ENCODE measurements at places on chromosomes 3 and 15.

DNA sequence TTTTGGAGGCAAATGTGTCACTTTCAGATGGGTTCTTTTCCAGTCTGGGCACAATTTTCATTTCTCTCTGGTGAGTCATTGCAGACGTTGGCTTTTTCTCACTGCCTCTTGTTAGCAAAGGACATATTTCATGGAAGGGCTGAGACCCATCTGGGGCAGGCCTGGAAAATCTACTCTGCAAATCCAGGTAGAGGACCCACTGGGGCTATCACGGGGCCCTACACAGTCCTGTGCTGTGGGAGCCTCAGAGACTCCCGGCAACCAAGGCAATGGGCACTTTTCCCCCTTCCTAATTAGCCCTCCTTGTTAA is 58.0 kb downstream of the HRH1 start:
- DNase-seq, result no peak

DNA sequence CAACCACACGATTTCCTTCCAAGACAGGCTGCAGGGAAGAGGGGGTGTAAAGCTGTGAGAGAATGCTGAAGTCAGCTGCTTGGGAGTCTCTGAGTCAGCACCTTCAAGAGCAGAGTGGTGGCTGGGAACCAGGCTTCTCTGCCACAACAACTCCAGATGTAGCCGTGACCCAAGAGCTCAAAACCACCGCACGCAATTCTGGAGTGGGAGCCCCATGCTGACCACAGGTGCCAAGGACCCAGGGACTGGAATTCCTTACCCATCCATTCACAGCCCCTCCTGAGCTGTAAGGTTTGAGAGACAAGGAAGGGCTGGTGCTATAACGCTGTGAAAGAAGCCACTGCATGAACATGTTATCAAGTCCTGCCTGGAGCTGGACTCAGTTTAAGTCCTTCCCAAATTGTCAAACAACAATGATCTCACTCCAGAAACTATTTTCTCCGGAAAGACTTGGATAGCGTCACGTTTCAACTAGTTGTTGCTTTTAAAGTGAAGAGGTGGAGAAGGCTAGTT is 61.4 kb downstream of the UMPS start:
- DNase-seq, result no peak

DNA sequence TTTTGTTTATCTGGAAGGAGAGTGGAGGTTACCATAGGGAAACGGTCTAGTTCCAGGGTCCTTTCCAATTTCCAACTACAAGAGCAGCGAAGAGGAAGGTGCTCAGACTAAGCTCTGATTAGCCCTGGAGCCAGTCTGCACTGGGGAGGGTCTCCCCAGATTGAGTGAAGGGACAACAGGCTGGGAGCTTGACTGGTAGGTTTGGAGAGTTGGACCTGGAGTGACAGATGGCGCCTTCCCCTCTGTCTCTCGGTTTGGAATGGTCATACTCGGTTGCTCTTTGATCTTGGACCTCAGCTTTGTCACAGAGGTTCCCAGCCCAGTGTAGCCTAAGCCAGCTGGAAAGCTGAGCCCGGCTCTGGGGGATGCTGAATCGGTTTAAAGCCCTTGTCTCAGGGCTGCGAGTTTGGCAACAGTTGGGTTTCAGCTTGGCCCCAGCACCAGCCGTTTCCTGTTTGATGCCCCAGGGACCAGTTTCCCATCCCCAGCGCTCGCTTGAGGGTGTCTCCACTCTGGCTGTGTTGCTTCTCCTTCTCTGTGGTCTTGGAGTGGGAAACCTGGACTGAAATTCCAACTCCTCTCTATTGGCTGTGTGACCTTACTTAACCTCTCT is 53.1 kb upstream of the ULK4 start:
- no peak for DNase-seq

DNA sequence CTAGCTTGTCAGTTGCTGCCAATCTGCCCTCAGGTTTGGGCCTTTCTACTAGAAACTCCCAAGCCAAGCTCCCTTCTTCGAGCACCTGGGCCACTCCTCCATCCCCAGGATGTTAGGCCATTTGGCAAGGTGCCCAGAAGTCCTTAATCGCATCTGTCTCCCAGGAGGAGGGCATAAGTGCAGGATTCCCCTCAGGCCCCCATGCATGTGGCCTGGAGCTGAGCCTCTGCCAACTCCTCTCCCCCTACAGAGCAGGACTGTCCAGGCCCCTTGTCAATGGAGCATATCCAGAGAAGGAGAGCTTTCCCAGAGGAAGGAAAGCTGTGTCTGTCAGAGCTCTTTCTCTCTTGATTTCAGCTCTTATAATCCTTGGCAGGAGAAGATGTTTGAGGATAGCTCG is 182.6 kb upstream of the ROPN1 start:
- DNase-seq, result no peak

DNA sequence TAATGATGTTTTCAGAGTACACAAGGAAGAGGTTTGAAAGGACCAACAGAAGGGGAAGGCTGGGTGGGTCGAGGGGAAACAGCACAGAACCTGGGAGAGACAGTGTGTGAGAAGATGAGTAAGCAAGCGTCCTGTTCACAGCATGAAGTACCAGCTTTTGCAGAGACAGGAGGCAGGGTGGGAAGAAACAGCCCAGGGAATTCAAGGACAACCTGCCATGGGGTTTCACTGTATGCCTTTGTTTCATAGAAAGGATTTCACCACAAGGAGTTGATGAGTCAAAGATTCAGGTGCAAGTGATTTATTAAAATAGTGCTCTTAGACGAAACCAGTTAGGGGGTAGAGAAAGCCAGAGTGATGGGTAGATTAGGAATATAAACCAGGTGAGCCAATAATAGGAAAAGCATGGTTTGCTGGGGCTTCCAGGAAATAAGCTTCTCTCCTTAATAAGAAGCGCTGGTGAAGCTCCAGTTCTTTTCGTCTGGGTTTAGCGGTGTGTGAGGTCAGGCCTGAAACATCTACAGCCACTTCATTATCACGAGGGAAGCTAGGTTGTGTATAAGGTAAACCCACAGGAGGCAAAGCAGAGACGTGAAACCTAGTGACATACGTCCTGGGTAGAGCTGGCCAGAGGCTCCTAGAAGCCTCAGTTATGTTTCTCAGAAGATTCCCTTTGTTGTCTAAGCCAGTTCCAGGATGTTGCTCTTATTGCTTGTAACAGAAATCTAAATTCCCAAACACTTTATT is 3.9 kb downstream of the HHLA2 start:
- DNase-seq, result no peak

DNA sequence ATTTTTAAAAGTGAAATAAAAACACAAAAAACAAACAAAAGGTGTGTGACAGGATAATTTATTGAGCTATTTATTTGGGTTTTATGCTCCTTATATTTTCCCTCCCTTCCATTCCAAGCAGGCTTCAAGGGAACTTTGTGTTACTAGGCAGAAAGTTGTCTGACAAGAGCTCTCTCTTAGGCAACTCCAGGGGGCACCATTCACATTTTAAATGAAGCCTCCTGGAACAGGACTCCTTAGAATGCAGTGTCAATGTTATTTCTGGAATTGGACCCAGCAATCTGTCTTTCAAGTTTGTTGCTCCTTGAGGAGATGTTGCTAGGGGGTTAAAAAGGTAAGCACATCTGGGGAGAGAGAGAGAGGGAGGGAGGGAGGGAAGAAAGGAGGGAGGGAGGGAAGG is 5.4 kb upstream of the RFX7 start:
- no peak for DNase-seq

DNA sequence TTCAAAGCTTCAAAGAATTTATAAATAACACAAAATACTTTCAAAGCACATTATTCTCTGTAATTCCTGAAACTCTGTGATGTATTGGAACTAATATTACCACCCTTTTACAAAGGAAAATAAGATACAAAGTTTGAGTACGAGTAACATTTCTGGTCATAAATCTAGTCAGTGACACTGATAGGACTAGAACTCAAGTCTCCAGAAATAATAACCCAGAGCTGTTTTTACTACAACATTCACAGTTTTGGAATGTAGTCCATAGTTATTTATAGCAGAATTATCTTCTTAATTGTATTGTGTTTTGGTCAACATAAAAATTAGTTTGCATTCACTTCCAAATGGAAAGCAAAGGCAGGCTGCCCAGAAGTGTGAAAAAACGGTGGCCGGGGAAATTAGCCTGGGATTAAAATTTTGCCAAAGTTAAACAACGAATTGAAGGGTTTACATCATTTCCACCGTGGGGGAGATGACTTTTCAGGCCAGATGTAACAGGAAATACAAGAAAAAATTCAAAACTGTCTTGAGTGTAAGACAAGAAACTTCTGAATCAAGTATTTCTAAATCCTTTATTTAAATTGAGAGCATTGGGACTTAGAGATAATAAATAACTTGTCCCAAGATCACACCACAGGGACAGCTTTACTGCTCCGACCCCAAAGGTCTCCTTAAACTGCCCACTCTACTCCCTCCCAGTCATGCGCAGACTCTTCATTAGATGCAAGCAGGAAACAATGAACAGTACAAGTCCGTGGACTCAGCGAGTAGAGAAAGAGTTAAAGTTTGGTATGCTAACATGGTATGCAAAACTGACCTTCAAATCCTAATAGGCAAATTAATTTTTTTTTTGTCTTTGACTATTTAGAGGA is 74.3 kb upstream of the VGLL4 start:
- DNase-seq, result peak; percentile 5

GRCh38 chr3:42224658-42225421 is 41.1 kb downstream of the CCK start:
- no peak for DNase-seq

GRCh38 chr15:60004009-60004845 is at the start of gene FOXB1:
Gene FOXB1 (plus strand): TSS chr15:60004311. CDS start chr15:60004964, 653 bp downstream.
- peak; percentile 29 for DNase-seq

DNA sequence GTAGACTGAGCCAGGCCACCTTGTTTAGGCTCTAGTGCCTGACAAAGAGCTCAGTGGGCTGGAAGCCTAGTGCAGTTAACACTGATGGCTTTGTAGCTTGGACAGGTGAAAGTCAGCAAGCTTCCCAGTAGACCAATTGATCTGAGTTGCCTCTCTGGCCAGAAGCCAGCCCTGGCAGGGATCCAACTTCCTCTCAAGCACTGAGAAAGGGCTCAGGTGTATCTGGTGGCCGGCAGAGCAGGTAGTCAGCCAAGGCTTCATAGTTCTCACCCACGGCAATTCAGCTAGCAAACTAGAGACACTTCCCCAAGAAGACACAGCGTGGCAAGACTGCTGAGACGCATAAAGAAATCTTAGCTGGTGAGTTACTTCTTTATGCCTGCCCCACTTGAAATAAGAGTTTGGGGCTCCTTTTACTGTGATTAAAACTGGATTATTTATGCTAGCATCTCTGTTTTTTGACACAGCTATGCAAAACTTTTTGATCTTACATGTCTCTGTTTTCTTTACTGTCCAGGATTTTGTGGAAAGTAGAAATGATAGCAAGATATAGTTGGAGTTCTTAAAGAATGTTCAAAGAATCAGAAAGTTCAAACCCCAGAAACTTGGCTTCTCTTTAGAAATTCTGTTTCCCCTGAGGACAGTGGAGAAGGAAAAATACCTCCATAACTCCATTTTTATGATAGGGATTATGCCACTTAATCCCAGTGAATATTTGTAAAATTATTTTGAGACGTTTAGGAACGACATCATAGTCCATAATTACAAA is 8.4 kb upstream of the CA12 start:
- no peak for DNase-seq

GRCh38 chr15:76057332-76058000 is 2.3 kb upstream of the TMEM266 start:
- DNase-seq, result peak; percentile 56

DNA sequence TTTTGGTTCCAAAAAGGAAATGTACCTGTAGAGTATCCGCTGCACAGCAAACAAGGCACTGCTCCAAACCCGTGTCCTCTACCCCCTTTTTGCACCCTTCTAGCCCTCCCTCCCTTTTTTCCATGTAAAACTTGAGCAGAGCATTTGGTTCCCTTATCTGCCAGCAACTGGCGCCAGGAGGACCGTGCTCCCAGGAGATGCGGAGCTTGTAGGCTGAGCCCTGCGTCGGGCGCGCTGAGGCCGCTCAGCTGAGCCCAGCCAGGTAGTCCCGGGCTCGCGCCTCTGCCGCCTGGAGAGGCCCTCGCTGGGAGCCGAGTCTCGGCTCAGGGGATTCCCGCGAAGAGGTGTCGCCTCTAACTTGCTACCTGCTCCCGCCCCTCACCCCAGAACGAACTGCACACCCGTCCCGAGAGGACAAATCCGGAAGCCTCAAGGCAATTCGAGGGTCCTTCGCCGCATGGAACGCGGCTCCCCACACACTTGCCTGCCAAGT is 575 bp downstream of the TRPM7 start:
- DNase-seq, result peak; percentile 82

DNA sequence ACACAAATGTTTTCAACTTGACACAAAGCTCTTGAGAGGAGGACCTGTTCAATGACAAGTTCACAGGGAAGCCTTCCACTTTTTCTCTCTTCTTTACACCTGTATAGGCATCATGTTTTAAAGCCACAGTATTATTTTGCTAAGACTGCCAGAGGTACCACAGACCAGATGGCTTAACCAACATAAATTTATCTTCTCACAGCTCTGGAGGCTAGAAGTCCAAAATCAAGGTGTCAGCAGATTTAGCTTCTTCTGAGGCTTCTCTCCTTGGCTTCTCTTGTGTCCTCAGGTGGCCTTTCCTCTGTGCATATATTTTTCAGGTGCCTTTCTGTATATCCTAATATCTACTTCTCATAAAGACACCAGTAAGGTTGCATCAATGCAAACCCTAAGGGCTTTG is 435.2 kb upstream of the GBE1 start:
- DNase-seq, result no peak

GRCh38 chr3:112042842-112043280 is 8.3 kb downstream of the TMPRSS7 start:
- DNase-seq, result no peak
